ENCODE measurements at places on chromosomes 6 and 20. TPM values are rescaled to one million over a fixed set of nuclear protein-coding genes. Genes with fewer than 3 reads are reported as not detected.

- peaks cover 4% of the 10 kb centered on the region for H3K36me3 ChIP-seq
- H3K4me3 ChIP-seq: no peak overlapping the region
- H3K27ac ChIP-seq: no peak overlapping the region
- no peaks in the 10 kb centered on the region for H3K4me1 ChIP-seq
- no peaks in the 10 kb centered on the region for H3K27me3 ChIP-seq
Observed at GRCh38 chr6:158330016-158330415, 17.8 kb downstream of the TULP4 start.

DNA sequence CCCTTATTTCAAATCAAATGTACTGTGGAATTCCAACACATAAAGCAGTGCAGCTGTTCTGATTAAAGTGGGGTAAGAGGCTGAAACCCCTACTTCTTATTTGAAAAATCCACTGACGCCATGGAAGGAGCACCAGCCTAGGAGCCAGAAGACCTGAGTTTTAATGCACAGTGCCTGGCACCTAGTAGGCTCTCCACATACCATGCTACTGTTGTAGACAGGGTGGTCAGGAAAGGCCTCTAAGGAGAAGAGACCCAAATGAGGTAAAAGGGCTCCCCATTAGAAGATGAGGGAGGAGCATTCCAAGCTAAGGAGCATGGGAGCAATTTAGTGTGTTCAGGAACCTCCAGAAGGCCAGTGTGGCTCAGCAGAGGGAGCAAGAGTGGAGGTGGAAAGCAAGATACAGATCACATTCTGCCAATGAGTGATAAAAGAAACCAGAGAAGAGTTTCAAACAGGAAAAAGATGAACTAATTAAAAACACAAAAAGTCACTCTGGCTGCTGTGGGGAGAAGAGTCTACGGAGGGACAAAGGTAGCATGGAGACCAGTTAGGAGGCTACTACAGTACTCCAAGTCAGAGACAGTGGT is 11.8 kb upstream of the ZNF76 start:
- H3K4me3 ChIP-seq: no peak overlapping the region
- DNase-seq: no peak
- H3K27ac ChIP-seq: no peak overlapping the region
- no peaks in the 10 kb centered on the region for H3K27me3 ChIP-seq

DNA sequence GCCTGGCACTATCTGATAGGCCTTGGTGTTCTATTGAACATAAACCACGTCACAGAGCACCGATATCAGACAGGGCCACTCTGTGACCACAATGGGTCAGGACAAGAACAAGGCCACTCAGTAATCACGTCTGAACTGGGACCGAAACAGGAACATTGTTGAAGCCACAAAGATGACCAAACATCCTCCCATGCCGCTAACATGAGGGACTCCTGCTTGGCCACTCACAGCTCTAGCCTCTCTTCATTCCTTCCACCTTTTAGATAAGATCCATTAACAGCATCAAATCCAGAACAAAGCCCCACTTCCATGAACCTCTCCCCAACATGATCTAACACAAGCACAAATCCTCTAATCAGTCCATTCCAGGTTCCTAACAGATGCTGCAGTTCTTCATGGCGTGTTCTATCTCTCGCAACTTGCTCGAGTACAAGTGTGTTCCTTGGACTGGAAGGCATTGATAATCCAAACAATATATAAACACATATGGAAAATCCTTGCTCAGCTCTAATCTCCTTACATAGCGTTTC is 7.4 kb downstream of the SIRT5 start:
- no peaks in the 10 kb centered on the region for H3K27me3 ChIP-seq
- no peak overlapping the region for H3K27ac ChIP-seq
- H3K36me3 ChIP-seq: no peaks in the 10 kb centered on the region
- H3K4me1 ChIP-seq: no peaks in the 10 kb centered on the region
- DNase-seq: no peak

DNA sequence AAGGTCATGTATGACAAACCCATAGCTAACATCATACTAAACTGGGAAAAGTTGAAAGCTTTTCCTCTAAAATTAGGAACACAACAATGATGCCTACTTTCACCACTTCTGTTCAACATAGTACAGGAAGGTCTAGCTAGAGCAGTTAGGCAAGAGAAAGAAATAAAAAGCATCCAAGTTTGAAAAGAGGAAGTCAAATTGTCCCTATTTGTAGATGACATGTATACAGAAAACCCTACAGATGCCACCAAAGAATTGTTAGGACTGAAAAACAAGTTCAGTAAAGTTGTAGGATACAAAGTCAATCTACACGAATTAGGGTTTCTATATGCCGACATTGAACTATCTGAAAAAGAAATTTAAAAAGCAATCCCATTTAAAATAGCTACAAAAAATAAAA is 89.4 kb upstream of the GLP1R start:
- H3K27me3 ChIP-seq: no peaks in the 10 kb centered on the region
- no peaks in the 10 kb centered on the region for H3K4me1 ChIP-seq
- H3K36me3 ChIP-seq: no peaks in the 10 kb centered on the region

DNA sequence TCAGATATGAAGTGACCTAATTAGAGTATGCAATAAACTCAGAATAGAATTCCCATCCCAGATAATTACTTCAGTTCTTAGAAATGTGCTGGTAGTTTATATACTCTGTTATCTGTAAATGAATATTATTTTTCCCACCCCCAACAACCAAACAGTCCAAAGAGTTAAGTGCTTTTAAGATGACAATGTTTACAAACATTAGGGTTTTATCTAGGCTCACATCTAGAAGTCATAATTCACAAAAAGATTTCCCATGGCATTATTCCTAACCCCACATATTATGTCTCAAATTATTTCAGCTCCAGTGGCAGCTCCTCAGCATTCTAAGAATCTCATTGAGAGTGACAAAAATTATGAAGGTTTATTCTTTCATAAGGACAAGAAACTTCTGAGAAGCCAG is 120.9 kb downstream of the TASP1 start:
- DNase-seq: no peak
- H3K36me3 ChIP-seq: no peaks in the 10 kb centered on the region
- H3K4me3 ChIP-seq: no peak overlapping the region
- no peaks in the 10 kb centered on the region for H3K27me3 ChIP-seq
- no peak overlapping the region for H3K27ac ChIP-seq

The ERVFRD-1 gene
- not detected for total RNA-seq

- H3K4me1 ChIP-seq: no peaks in the 10 kb centered on the region
- no peaks in the 10 kb centered on the region for H3K27me3 ChIP-seq
- H3K27ac ChIP-seq: no peak overlapping the region
- no peaks in the 10 kb centered on the region for H3K36me3 ChIP-seq
Observed at GRCh38 chr6:38131527-38131965, 312.0 kb downstream of the ZFAND3 start.

The LRRN4 gene
- not detected for total RNA-seq

- no peaks in the 10 kb centered on the region for H3K4me1 ChIP-seq
- H3K27me3 ChIP-seq: no peaks in the 10 kb centered on the region
- no peak overlapping the region for H3K4me3 ChIP-seq
- no peak for DNase-seq
- H3K36me3 ChIP-seq: no peaks in the 10 kb centered on the region
- H3K27ac ChIP-seq: no peak overlapping the region
Observed at GRCh38 chr6:74607934-74608333, 597.9 kb downstream of the COL12A1 start.

DNA sequence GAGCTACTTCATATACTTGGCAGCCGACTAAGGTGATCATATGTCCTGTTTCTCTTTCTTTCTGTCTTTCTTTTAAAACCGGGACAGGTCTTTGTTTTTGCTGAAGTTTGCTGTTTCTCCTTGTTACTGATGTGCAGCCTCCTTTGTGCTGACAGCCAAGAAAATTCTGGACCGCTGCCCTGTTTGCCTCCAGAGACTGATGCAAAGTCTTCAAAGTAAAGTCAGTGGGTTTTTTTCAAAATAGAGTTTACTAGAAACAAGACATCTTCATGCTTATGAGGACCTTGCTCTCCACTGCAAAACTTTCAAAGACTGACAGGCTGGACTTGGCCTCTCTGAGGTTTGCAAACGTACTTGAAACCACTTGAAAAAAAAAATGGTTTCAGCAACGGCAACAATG is 510.5 kb upstream of the MAP3K7 start:
- no peaks in the 10 kb centered on the region for H3K27me3 ChIP-seq
- DNase-seq: no peak
- H3K4me1 ChIP-seq: no peaks in the 10 kb centered on the region

DNA sequence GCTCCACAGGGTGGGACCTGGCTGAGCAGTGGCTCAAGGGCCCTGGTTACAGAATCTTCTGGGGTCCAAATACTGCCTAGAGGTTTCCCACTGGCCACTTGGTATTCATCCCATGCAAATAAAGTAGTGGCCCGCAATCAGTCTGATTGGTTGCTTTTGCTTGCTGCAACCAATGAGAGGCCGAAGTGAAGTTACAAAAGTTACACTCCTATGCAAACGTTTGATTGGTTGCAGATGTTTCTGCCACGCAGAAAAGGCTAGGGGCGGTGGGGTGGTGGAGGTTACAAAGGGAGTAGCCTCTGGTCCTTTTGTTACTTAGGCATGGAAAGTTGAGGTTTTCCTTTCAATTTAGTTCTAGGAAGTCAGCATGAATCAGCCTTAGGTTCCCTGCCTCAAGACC is 3.6 kb upstream of the NHLRC1 start:
- no peak overlapping the region for H3K27ac ChIP-seq
- no peak overlapping the region for H3K4me3 ChIP-seq
- DNase-seq: no peak
- H3K27me3 ChIP-seq: no peaks in the 10 kb centered on the region
- H3K36me3 ChIP-seq: no peaks in the 10 kb centered on the region

The STMND1 gene
- total RNA-seq: not detected

- no peak for DNase-seq
- no peak overlapping the region for H3K27ac ChIP-seq
- H3K4me3 ChIP-seq: no peak overlapping the region
- H3K4me1 ChIP-seq: no peaks in the 10 kb centered on the region
- H3K27me3 ChIP-seq: no peaks in the 10 kb centered on the region
- no peaks in the 10 kb centered on the region for H3K36me3 ChIP-seq
Observed at GRCh38 chr6:57085471-57085870, 4.5 kb upstream of the ZNF451 start.

DNA sequence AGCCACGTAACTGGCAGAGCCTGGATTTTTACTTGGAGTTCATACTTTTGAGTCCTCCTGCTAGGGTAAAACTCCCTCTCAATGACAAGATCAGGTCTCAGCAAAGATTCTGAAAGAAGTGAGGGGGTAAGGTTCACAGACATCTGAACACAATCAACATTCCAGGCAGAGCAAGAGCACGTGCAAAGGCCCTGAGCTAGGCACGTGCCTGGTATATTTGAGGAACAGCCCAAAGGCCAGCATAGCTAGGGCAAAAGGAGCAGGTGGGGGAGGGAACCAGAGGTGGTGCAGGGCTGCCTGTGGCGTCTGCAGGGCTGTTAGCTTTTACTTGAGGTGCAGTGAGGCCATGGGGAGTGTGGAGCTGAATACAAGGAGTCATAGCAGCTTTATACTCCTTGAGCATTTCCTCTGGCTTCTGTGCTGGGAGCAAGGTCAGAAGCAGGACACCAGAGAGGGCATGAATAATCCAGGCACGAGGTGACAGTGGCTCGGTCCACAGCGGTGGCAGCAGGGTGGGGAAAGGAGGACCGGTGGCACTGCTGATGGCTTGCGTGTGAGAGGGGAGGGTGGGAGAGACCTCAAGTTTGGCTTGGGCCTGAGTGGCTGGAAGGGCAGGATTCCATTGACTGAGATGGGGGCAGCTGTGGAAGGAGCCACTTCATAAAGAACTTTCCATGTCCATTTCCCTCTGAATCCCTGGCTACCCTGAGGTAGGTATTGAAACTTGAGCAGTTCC is 57.0 kb downstream of the DLGAP4 start:
- no peak overlapping the region for H3K4me3 ChIP-seq
- no peaks in the 10 kb centered on the region for H3K36me3 ChIP-seq
- no peaks in the 10 kb centered on the region for H3K4me1 ChIP-seq
- no peak overlapping the region for H3K27ac ChIP-seq

The RALGAPA2 gene
- total RNA-seq: 67.6 TPM

Measured in Peyer's patch (tissue), 4 donors.